ENCODE measurements at places on chromosomes 5 and 9.

DNA sequence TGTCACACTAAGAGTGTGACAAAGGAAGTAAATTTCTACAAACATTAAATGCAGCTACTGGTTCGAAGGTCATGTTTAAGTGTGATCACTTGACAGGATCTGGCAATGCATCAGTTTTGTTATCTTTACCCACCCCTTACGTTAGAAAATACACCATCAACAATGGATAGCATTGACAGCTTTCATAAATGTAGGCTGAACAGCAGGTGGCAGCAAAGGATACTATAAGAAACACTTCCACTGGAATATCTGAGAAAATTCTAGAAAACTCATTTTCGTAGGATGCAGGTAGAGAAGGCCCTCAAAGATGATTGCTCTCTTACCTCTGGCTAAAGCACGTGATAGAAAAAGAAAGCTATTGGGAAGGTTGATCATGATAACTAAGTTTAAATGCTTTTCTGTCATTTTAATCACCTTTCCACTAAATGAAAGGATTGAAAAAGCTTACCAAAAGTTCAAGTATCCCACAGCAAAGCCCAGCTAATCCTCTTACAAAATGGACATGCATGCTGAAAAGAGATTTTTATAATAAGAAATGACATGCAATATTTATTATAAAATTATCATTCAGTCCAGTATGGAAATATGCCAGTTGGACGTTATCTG, 292.5 kb downstream of the PARP8 start:
- DNase-seq: no peak

DNA sequence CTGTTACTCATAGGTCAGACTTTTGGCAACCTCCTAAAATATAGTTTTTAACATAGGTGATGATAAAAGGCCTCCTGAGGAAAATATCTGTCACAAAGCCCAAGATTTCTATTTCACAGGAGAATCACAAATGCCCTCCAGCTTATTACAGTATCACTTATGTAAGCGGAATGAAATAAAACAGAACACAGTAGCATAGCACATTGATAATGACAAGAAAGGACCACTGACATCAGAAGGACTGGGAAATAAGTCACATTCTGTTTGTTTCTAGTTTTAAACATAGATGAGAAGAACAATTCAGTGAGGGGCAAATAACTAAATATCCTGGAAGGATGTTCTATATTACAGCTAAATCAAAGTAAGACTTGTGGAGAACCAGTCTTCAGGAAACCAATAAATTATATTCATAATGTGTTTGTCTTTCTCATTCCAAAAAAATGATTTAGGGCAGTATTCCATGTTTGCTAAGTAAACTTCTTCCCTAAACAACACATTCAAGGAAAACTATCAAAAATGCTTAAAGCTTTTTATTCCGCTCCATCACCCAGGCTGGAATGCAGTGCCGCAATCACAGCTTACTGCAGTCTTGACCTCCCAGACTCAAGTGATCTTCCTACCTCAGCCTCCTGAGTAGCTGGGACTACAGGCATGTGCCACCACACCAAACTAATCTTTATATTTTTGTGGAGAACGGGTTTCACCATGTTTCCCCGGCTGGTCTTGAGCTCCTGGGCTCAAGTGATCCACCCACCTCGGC, 20.8 kb upstream of the CTNNAL1 start:
- DNase-seq: no peak

GRCh38 chr9:15137658-15138356, 169.2 kb downstream of the TTC39B start:
- DNase-seq: no peak

GRCh38 chr5:133147411-133147810, 95.6 kb downstream of the HSPA4 start:
- no peak for DNase-seq

DNA sequence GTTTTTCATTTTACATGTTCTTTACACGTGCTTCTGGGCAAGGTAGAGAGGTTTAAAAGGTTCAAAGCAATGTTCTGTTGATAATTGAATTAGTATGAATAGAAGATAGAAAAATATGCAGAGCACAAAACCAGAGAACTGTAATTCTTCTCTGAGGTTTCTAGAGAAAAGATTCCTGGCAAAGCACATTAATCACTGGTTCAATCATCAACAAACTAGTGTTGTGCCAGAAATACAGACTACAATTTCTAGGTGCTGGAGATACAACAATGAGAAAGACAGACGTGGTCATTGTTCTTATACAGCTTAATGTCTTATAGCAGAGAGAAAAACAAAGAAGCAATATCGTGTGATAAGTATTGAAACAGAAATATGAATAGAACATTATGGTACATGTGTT, 25.5 kb downstream of the MEGF9 start:
- no peak for DNase-seq

DNA sequence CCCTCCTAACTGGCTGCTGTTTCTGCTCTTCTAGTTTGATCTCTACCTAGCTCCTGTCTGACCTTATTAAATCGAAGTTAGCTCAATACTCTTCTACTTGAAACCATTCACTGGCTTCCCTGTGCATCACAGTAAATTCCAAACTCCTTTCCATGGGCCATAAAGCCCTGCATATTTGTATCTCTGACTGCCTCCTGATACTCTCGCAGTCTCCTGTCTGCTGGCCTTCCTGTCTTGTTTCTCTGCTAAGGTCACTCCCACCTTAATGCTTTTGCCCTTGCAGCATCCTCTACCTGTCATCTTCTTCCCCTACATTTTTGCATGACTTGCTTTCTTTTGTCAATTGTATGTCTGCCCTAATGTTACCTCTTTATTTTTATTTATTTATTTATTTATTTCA, 44.8 kb downstream of the SNCAIP start:
- no peak for DNase-seq

GRCh38 chr9:106843371-106843770, 19.6 kb upstream of the ZNF462 start:
- DNase-seq: no peak

DNA sequence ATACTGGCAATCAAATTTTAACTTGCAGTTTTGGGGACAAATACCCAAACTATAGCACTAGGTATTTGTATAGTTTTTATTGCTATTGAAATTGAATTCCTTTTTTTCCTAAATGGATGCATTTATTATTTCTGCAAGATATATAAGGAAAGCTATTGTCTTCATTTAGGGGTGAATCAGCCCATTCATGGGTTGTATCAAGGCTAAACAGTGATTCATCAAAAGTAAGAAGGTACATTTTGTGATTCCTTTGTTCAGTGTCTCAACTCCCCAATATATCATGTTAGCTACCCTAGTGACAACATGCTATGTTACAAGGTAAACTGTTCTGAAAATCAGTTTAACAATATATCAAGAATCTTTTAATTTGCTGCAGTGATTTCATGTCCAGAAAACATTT, 185.7 kb downstream of the PLK2 start:
- no peak for DNase-seq

GRCh38 chr9:129623331-129623730, 2.4 kb upstream of the C9orf50 start:
- DNase-seq: no peak

- DNase-seq: no peak
These were observed 355.4 kb downstream of the MAN2A1 start for GRCh38 chr5:110045158-110045557.

DNA sequence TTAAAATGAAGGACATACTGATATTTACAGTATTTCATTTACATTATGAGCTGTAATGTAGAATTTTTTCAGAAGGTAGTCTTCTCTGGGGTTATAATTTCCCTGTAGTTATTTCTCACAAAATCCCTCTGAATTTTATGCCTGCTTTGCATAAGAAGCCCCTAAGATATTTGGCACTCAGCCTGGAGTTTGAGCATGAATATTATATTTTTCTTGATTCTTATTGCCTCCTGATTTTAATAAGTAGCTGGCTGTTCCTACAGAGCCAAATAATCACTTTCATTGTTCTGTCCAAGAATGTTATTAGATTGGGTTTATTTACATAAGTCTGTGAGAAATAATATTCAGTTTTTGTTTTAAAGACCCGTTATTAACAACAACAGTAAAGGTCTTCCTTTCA, 195.0 kb downstream of the FER start:
- DNase-seq: no peak

DNA sequence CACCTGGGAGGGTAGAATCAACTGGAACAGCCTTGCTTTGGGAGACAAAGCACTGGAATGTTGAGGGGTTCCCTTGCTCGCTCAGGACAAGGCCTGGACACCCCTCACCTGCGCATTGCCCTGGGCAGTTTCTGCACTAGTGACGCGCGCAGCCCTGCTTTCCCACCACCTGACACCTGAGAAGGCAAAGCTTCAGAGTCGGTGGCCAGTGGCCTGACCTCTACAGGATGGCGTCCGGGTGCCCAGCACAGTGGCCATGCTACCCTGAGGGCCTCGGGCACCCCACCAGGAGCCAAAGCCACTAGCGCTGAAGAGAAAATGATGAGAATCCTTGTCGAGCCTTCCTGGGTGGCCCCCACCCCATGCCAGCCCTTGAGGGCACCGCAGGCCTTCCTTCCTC, 161.3 kb downstream of the OLFM1 start:
- no peak for DNase-seq

DNA sequence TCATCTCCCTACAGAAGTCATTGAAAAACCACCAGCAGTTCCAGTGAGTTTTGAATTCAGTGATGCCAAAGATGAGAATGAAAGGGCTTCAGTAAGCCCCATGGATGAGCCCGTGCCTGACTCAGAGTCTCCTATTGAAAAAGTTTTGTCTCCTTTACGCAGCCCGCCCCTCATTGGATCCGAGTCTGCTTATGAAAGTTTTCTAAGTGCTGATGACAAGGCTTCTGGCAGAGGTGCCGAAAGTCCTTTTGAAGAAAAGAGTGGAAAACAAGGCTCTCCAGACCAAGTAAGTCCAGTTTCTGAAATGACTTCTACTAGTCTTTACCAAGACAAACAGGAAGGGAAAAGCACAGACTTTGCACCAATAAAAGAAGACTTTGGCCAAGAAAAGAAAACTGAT, 90.1 kb downstream of the MAP1B start:
- DNase-seq: no peak

DNA sequence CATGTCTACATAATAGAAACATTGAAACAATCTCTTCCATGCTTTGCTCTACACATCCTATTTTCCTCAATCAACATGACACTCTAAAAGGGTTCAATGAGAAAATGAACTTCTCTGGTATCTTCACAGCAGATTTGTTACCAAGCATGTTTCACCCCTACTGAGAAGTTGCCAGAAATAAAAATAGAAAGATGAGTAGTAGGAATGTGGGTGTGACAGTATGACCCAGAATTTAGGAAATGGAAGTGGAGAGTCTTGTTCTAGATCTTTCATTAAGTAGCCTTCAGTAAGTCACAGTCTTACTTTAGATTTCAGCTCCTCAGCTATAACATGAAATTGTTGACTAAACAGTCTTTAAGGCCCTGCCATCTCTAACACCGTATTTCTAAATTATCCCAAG, 581.8 kb downstream of the EFNA5 start:
- DNase-seq: no peak

- DNase-seq: no peak
These were observed 6.3 kb downstream of the MRPL36 start for GRCh38 chr5:1793301-1793740.

- no peak for DNase-seq
These were observed 31.1 kb upstream of the STXBP1 start for GRCh38 chr9:127580879-127581475.

DNA sequence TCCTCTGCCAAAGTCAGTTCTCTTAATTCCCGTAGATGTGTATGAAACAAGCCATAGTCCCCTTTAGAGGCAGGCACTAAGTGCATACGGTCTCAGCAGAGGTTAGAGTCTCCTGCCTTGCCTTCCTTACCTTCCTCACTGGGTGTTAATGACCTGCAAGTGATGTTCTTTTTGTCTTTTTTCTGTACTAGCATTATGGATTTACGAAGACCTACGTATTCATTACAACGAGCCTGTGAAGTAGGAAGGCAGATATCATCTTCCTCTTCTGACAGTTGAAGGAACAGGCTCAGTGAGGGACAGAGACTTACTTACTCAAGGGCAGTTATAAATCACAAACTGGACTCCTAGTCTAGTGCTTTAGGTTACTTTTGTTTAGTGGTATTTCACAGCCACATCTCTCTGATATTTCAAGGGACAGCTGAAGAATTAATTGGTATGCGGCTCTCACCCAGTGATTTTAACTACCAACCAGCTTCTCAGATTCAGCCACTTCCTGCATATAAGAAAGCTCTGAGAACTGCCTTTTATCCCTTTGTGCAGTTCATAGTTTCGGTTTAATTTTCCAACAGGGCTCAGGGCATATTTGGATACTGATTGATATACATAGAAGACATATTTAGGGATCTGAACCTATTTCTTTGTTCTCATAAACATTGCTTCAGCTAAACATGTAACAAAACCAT, 85.1 kb upstream of the CKMT2 start:
- no peak for DNase-seq

DNA sequence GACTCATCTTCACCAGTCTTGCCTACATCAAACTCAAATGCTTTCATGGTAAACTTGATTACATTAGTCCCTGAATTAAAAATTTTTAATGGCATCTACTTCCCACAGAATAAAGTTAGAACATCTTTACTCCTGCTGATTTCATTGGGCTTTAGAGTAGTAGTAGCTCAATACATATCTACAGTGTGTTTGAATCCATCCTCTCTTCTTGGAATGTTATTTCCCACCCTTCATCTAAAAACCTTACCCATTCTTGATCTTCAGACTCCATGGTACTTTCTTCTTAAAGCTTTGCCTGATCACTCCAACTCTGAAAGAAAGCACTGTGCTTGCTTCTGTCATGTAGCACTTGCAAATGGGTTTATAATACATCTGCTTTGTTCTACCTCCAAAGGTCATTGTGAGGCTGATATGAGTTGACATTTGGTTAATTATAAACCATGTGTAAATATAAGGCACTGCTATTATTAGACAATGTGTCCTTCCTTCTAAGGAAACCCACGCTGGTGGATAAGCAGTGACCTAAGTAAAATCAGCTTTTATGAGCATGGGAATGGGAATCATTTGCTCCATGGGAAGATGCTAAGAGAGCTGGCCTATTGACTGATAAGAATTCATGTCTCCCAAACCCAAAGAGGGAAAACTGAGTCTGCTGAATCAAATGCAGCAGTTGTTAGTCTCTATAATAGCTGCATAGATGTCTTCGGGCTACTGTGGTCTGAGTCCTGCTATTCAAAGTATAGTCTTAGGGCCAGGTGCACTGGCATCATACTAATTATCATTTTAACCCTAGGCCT, 7.5 kb upstream of the PRLR start:
- no peak for DNase-seq

GRCh38 chr9:79584655-79584982, 12.9 kb downstream of the TLE4 start:
- DNase-seq: no peak

DNA sequence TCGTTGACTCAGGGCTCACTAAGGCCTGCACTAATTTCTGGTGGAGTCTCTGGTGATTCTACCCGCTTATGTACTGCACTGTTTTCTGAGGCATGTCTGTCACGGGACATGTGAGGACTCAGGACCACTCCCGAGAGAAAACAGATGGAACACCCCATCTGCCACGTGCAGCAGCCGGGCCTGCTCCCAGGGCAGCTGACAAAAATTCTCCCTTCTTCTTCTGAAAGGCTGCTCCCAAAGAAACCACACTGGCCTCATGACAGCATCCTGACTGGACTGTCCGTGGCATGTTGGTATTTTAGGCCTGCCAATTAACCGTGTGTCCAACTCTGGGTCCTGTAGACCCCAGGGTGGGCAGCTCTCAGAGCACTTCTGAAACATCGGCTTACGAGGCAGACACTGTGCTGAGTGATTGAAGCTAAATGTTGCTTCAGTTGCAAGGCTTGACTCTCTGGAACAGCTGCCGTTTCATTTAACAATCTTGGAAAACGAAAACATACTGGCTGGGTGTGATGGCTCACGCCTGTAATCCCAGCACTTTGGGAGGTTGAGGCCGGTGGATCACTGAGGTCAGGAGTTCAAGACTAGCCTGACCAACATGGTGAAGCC, 39.0 kb downstream of the FAM240B start:
- no peak for DNase-seq
